ENCODE measurements at places on chromosomes 3 and 15.

DNA sequence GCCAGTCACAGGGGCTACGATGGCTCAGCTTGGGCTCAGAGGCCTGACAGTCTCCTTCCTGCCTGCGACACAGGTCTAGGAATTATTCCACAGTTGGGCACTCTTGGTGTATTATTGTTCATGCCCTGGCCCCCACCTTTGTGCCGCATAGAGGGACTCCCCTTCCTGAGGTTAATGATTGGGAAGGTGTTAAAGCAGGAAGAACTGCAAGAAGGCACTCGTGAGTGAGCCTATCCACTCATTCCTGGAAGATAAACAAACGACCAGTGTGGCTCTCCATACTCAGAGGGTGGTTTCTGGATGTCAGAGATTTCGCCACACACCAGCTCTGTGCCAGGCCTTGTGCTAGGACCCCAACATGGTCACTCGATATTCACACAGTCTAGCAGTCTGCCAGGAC, 12.3 kb downstream of the LIPC start:
- DNase-seq = no peak

- no peak for DNase-seq
Observed at GRCh38 chr3:25973122-25973521, 183.2 kb downstream of the OXSM start.

GRCh38 chr3:50656417-50657195, 18.1 kb upstream of the DOCK3 start:
- no peak for DNase-seq

DNA sequence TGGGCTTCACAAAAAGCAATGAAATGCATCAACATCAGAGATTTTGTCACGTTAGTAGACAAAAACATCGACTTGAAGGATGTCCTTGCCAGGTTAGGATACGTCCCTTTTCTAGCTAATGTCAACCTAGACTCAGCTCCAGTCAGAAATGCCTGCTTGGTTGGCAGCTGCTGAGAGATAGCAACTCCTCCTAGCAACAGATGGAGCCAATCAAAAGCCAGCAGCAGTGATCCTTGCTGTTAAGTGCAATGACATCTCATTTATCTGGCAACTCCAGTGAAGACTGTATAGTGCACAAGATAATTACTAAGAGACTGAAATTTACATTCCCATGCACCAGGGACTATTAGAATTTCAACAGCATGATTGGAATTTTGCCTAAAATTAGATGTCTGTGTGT, 424.1 kb downstream of the FGF12 start:
- no peak for DNase-seq

Data from CD14-positive monocyte (primary cell).